ENCODE measurements at places on chromosomes 11 and 22. TPM values are rescaled to one million over a fixed set of nuclear protein-coding genes. Genes with fewer than 3 reads are reported as not detected.

- DNase-seq, result peak; percentile 85
These were observed 4.4 kb downstream of the KCNJ11 start for GRCh38 chr11:17384002-17384511.

- no peak for DNase-seq
These were observed 175.1 kb downstream of the CEP164 start for GRCh38 chr11:117502779-117503100.

DNA sequence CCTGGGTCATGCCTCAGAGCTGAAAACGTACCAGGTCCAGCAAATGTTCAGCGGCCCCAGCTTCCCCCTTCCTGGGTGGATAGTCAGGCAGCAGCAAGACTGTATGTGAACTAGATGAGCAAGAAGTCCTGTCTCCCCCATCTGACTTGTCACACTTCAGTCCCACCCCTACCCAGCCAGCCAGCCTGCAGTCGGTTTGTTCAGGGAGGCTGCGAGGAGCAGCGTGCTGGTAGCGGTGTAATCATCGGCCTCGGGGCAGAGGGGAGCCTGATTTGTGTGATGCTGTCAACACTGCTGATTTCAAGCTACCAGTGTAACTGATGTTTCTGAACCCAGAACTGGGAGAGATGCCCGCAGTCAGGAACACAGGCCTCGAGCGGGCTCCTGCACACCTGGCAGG is 9.6 kb downstream of the TMEM258 start:
- no peak for DNase-seq

DNA sequence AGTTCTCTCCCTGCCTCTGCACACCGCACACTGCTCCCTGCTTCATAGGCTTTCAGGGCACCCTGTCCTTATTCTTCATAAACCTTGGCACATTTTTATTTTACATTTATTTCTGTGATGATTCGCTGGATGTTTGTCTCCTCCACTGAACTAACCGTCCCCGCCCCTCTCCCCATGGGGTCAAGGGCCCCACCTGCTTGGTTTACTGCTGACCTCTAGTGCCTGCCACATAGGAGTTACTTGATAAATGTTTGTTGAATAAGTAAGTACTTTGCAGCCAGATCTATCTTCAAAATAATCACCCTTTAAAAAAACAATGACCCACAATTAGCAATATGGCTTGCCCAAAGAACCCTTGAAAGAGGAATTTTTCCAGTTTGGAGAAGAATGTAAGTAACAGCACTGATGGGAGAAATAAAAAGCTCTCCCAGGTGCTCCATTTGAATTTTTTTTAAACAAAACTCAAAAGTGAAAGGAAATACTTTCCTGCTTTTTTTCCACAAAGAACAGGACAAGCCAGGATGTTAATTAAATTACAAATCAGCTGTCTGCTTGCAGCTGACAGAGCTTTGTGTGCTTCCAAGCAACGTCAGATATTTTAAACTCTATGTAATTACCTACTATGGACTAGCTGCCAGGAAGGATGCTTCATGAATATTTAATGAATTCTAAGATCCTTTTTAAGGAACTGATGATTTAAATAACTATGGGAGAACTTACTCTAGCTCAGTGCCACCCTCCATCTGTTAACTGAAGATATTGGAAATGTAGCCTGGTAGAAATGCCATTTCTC is 1083.6 kb downstream of the DLG2 start:
- no peak for DNase-seq

DNA sequence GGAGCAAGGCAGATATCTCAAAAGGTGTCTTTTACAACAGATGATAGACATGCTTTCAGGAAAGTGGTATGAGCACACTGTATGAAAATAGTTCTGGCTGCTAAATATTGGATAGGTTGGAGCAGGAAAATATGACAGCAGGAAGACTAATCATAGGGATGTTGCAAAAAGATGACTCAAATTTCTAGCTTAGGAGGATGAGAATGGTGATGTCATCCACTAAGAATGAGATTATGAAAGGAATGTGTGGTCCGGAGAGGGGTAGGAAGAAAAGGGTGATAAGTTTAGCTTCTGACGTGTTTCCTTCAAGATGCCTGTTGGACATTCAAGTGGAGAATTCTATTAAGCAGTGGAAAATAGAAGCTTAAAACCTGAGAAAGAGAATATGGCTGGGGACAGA is 46.4 kb downstream of the RCN1 start:
- DNase-seq, result no peak

DNA sequence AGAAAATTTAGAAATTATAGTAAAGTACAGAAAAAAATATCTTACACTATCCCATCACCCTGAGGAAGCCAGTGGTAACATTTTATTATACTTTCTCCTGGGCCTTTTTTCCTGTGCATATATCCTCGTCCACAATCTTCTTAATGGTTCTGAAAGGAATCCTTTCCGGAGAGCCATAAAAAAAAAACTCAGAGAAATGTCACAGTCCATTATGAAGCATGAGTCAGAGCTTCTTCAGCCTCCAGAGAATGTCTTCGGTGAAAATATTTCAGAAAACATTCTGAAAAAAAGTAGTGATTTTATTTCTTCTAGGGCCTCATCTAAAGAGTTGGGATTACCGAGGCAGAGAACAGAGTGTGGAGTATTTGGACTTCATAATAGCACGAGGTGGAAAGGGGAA is 163.4 kb downstream of the INSC start:
- no peak for DNase-seq

DNA sequence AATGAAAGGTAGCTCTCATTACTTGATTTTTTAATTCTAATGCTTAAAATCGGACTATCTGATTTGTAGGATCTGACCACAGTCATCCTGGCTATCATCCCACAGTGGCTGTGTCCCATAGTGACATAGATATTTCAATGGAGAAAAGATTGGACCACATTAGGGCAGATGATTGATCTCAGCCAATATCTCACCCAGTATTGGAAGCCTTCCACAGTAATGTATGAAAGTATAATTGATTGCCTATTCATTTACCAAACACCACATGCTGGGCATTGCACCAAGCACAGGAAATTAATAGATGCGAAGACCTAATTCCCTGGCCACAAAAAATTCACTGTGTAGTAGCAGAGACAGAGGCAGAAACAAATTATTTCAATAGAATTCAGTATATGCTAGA is 37.6 kb downstream of the FZD4 start:
- no peak for DNase-seq

DNA sequence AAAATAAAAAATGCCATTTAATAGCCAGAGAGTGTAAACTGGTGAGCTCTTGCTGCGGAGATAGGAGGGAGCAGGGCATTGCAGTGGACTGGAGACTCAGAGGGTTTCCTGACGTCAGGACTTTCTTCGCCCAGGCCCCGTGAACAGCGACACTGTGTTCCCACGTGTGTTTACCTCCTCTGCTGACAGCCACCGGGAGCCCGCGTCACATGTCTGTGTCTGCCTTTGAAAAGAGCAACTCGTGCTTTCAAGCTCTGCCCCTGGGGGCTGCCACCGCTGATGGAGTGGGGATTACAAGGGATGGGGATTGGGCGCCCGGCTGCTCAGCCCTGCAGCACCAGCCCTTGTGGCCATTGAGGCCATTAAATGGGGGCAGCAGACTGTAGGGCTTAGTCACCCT is 3.3 kb downstream of the TANGO2 start:
- no peak for DNase-seq

DNA sequence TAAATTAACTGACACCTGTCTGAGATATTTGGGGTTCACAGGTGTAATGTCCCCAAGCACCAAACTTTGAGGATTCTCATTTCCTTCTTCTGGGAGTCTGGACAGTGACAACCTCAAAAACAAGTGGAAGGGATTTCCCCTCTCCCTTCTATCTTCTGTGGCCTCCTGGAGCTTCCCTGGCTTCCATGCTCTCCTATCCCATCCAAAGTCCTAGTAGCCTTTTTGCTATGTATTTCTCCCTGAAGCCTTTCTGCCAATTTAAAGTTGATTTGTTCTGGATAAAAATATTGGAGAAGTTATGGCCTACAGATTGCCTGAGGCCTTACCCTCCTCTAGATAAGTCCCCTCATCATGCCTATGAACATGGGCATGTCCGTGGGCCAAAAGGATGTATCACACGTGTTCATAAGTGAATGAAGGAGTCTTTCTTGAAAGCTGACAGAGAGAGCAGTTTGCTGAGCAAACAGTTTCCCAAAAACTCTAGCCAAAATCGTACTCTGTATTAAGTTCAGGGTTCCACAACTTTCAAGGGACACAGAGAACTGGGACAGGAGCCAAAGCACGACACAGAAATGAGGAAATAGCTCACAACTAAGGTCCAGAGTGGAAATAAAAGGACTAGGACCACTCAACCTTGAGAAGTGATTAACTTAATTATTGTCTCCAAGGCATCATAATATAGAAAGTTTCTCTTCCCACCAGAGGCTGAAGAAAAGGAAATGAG is 6.7 kb downstream of the HEPACAM start:
- no peak for DNase-seq

DNA sequence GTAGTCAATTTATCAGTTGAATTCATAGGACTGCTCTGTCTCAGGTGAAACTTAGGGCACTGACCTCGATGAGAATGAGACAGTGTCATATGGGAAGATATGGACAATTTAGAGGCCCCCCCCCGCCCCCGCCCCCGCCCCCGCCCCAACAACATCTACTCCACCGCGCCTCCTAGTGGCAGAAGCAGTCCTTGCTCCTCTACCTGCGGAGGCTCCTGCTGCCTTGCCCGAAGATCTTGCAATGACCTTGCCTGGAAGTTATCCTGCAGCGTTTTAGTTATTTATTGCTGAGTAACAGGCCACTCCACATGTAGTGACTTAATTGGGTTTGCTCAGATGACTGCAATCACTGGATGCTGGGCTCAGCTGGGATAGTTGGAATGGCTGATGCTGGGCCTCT is 15.2 kb downstream of the SERPINH1 start:
- no peak for DNase-seq

DNA sequence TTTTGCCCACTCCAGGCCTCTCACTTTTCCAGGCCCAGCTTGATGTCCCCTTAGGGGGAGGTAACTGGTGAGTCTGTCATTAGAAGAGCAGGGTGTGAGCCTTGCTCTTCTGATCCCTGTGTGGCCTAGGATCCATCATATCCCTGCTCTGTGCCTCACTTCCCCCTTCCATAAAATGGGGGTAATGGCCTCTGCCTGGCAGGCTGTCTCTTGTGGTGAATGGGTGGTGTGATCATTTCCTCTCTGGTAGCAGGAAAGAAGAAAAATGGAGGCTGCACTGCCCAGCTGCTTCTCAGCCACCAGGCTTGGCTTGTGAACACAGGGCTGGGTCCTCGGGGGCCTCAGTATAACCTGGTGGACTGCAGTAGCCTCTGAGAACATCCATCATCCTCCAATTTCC is 5.6 kb downstream of the ARHGEF17 start:
- DNase-seq, result no peak

DNA sequence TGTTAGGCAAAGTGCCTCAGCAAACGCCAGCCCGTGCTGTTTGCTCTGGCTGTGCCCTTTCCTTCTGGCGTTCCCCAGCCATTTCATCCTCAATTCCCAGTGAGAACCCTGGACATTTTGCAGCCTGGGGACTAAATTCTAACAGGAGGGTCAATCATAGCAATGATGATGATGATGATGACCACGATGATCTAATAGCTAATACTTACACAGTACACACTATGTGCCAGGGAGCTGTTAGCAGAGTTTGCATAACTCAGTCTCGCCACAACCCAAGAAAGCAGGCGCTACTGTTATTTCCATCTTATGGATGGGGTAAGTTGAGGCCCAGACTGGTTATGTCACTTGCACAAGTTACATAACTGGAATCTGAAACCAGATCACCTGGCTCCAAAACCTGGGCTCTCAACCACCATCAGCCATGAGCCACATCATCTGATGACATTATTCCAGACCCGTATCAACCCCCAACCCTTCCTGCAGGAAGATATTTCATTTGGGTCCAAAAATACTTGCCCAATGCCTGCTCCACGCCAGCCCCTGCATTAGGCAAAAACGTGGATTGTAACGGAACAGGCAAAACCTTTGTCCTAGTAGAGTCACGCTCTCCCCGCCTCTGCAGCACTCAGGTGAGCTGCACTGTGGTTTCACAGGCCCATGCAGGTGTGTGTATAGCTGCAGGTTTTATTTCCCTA is 132.6 kb upstream of the SERPIND1 start:
- DNase-seq, result no peak

- DNase-seq, result no peak
These were observed 40.8 kb upstream of the ACCSL start for GRCh38 chr11:44006917-44007361.

DNA sequence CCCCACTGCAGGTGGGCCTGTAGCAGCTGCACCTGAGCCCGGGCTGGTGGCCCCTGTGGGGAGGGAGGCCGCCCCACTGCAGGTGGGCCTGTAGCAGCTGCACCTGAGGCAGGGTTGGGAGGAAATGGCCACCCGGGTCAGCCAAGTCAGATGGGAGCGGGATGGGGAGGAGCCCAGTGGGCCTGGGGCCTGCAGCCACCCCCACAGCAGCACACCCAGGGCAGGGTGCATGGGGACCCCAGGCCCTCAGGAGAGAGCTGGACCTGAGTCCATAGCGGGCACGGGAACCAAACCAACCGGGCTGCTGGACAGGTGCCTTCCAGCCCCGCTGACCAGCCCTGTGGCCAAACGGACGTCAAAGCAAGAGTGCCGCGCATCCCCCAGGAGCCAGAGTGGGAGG is 61.7 kb downstream of the BRD1 start:
- no peak for DNase-seq

- no peak for DNase-seq
These were observed 1251.7 kb upstream of the RAG2 start for GRCh38 chr11:37849706-37850105.

DNA sequence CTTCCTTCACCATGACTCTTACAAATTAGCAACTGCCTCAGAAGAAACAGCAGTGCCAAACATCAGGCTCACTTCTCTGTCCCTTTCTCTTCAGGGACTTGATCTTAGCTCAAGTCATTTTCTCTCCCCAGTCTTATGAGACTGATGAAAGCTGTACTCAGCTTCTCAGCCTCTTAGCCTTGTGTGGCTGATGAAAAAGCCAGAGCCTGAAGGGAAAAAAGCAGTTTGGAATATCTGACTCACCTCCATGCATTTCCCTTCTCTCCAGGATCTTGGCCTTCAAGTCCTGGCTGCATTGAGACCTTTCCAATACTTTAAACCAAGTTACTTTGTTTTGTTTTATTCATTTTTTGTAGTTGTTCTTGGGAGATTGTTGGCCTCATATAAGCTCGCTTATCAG is 195.9 kb downstream of the SPON1 start:
- no peak for DNase-seq

DNA sequence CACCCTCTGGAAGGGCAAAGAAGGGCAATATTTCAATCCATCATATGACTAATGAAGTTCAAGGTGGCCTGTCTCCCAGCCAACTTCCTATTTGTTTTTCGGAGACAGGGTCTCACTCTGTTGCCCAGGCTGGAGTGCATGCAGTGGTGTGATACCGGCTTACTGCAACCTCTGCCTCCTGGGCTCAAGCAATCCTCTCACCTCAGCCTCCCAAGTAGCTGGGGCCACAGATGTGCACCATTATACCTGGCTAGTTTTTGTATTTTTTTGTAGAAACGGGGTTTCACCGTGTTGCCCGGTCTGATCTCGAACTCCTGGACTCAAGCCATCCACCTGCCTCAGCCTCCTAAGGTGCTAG is 13.4 kb downstream of the ABTB2 start:
- DNase-seq, result no peak

- DNase-seq, result no peak
These were observed 2.9 kb upstream of the OR52J3 start for GRCh38 chr11:5043380-5043779.

The TESMIN gene
- 19.3 TPM for polyA plus RNA-seq

The PKP3 gene
- 6.6 TPM for polyA plus RNA-seq

The PDE3B gene
- polyA plus RNA-seq, result 10.5 TPM

The MFRP gene
- polyA plus RNA-seq, result not detected

The HDHD5 gene
- polyA plus RNA-seq, result 33.6 TPM

The OR4A16 gene
- polyA plus RNA-seq, result not detected

The STIM1 gene
- 37.1 TPM for polyA plus RNA-seq

Measured in left kidney (tissue), 8 donors.